ENCODE measurements at places on chromosomes 16 and 17. TPM values are rescaled to one million over a fixed set of nuclear protein-coding genes. Genes with fewer than 3 reads are reported as not detected.

- DNase-seq = no peak
Observed at GRCh38 chr17:64008830-64009229, 10.7 kb downstream of the PRR29 start.

GRCh38 chr17:2122641-2123302 lies 67.9 kb downstream of the HIC1 start:
- peak; percentile 85 for DNase-seq

GRCh38 chr16:56510544-56510943 lies 9.3 kb downstream of the BBS2 start:
- DNase-seq = no peak

- DNase-seq = no peak
Observed at GRCh38 chr16:65119901-65120401, 1.9 kb downstream of the CDH11 start.

Gene PYY
- total RNA-seq = not detected

All from cardiac septum (tissue), 1 donor.